ENCODE measurements at places on chromosomes 6 and 20.

- DNase-seq, result no peak
These were observed 78.6 kb downstream of the GCLC start for GRCh38 chr6:53466257-53466656.

GRCh38 chr6:21710216-21710615 is 116.7 kb downstream of the SOX4 start:
- peak; percentile 24 for DNase-seq

- no peak for DNase-seq
These were observed 28.4 kb downstream of the PRDM1 start for GRCh38 chr6:106114492-106114891.

DNA sequence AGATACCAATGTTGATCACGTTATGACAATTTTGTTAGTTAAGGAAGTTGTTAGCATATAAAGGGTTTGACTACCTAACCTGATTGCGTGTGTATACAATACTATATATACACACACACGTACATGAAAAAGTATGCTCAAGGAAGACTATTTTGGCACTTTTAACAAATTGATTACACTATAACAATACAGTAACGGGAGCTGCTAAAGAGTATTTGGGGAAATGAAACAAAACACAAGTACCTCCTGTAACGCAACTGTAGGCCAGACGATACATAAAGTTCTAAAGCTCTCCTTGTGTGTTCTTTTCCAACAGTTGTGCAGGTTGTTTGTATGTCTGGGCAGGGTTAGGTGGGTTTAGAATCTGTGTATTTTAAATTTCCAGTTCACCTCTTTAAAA is 98.7 kb downstream of the PLEKHG1 start:
- DNase-seq, result no peak

GRCh38 chr20:61347443-61347842 is 95.4 kb downstream of the CDH4 start:
- DNase-seq, result no peak

Data from endothelial cell of umbilical vein (primary cell).